Camera-type eye (tissue), 1 donor: ENCODE measurements at places on chromosomes 12 and 14. TPM values are rescaled to one million over a fixed set of nuclear protein-coding genes. Genes with fewer than 3 reads are reported as not detected.

CPNE6 gene
- 5.9 TPM for total RNA-seq

OTUB2 gene
- total RNA-seq = 3.8 TPM

SMOC1 gene
- 25.9 TPM for total RNA-seq

DACT1 gene
- total RNA-seq = 27.2 TPM

DDX51 gene
- total RNA-seq = 16.9 TPM

PCED1B gene
- 0.82 TPM for total RNA-seq

HPD gene
- total RNA-seq = 0.77 TPM

TTC7B gene
- total RNA-seq = 55.9 TPM

CREBL2 gene
- 53.1 TPM for total RNA-seq

ZFYVE1 gene
- 23.7 TPM for total RNA-seq

SDR9C7 gene
- total RNA-seq = 0.38 TPM

RPL10L gene
- total RNA-seq = not detected

JPH4 gene
- total RNA-seq = 10.6 TPM

PLEKHH1 gene
- 25.3 TPM for total RNA-seq

KITLG gene
- 38.0 TPM for total RNA-seq

P2RX2 gene
- not detected for total RNA-seq

MYO1H gene
- 0.82 TPM for total RNA-seq

DIO2 gene
- total RNA-seq = 21.3 TPM

DEGS2 gene
- 2.1 TPM for total RNA-seq

FOXA1 gene
- total RNA-seq = 3.1 TPM

SYNDIG1L gene
- 0.60 TPM for total RNA-seq

CLIP1 gene
- total RNA-seq = 68.9 TPM

CCNB1IP1 gene
- total RNA-seq = 72.0 TPM

GPRC5D gene
- total RNA-seq = not detected

RERG gene
- 23.4 TPM for total RNA-seq

CEBPE gene
- total RNA-seq = not detected

TAS2R46 gene
- 15.8 TPM for total RNA-seq

B4GALNT3 gene
- 6.8 TPM for total RNA-seq

KCNH5 gene
- 8.7 TPM for total RNA-seq
